GM04503 (cell line): ENCODE measurements at places on chromosomes 12 and 14.

- no peak for DNase-seq
Observed at GRCh38 chr12:66697404-66697803, 18.5 kb upstream of the GRIP1 start.

- DNase-seq, result no peak
Observed at GRCh38 chr14:61290701-61291100, 9.6 kb upstream of the TMEM30B start.

DNA sequence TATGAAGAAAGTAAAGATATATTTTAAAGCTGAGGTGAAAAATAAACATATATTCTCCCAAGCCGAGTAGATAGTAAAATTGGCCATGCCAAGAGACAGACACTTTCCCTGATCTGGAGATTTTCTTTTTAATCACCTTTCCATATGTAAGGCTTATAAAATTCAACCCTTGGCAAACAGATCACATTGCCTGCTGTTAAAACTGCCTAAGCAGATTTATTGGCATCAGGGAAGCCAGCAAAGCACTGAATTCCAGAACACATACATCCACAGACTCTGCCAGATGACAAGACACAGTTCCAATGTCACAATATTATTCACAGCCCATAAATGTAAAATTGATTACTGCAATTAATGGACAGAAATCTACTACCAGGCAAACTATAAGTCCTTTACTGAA lies 78.2 kb upstream of the GARIN2 start:
- DNase-seq, result no peak

DNA sequence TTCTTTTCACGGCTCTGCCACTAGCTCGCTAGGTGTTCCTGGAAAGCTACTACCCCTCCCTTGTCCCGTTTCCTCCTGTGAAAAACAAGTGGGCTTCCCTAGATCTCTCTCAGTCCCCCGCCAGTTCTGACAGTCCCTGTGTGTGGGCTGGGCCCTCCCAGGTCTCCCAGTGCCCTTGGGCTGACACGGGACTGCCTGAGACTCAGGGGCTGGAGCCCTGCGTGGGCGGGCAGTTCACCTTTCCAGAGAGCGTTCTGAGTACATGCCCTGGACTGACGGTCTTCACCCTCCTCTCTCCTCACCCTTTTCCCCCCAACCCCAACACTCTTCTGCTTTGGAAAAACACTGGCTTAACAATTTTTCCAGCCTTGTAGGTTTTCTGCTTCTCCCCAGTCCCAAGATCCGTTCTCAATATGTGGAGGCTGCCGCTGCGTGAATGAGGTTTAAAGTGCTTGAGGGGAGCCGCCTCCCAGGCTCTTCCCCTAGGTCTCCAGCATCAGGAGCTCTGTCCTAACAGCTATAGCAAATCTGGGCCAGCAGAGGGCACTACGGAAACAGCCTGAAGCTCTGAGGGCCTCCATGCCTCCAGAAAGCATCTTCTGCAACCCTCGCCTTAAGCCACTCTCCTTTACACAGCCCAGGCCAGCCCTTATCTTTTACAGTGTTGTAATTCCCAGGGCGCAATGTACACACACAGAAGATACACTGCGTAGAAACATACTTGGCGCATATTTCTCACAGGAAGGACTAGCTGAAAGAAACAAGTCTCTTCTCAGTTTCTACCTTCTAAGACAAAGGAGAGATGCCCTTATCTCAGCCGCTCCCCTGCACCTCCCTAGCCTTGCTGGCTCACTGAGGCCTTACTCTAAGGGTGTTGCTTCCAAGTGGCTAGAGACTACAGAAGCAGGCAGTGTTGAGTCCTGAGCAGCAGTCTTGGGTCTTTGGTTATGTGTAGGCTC lies 10.4 kb upstream of the DCD start:
- DNase-seq, result no peak
